ENCODE measurements at places on chromosomes 3 and 15. TPM values are rescaled to one million over a fixed set of nuclear protein-coding genes. Genes with fewer than 3 reads are reported as not detected.

STT3B gene
- total RNA-seq, result 116 TPM

SPESP1 gene
- total RNA-seq, result 0.58 TPM

CISH gene
- 0.35 TPM for total RNA-seq

SHC4 gene
- 1.9 TPM for total RNA-seq

CD80 gene
- not detected for total RNA-seq

ROPN1B gene
- not detected for total RNA-seq

CFAP91 gene
- not detected for total RNA-seq

RASL12 gene
- 12.1 TPM for total RNA-seq

ACAD9 gene
- 39.7 TPM for total RNA-seq

CCDC174 gene
- 52.3 TPM for total RNA-seq

ADAMTS7 gene
- 3.2 TPM for total RNA-seq

B4GALT4 gene
- total RNA-seq, result 38.8 TPM

CELSR3 gene
- total RNA-seq, result 0.86 TPM

CPNE9 gene
- total RNA-seq, result not detected

WDR76 gene
- total RNA-seq, result 23.6 TPM

CPLX3 gene
- not detected for total RNA-seq

Data from myometrial cell (primary cell).